ENCODE measurements at places on chromosomes 13 and 19.

- DNase-seq: peak; percentile 66
Measured at GRCh38 chr19:10226376-10227025, 4.6 kb downstream of the S1PR2 start.

DNA sequence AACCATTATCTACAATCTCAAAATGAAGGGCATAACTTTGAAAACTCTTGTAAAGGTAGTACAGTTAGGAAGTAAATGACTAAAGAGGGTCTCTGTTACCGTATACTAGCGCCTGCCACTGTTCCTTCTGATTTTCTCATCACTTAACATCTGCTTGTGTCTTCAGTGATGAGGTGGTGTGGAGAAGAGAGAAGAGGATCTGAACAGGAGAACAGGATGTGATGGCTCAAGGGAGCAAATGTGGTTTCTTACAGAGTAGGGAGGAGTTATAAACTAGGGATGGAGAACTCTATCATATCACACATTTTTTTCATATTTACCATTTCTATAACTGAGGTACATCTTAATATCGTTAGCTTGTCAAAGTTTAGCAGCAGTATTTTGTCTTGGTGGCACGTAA is 1.1 kb downstream of the KCTD4 start:
- DNase-seq: no peak

DNA sequence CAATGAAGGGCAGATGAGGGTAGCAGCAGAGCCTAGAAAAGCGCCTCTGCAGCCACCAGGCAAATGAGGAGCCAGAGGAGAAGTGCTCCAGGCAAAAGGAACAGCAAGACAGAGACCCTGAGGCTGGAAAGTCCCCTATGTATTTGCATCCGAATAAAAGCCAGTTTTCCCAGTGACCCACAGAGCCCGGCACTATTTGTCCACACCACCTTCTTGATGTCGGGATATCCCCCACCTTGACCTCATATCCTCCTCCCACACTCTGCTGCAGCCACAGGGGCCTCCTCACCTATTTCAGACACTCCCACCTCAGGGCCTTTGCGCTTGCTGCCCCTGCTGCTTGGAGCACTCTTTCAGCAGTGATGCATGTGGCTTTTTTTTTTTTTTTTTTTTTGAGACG is 6.6 kb downstream of the ATG4D start:
- DNase-seq: no peak

DNA sequence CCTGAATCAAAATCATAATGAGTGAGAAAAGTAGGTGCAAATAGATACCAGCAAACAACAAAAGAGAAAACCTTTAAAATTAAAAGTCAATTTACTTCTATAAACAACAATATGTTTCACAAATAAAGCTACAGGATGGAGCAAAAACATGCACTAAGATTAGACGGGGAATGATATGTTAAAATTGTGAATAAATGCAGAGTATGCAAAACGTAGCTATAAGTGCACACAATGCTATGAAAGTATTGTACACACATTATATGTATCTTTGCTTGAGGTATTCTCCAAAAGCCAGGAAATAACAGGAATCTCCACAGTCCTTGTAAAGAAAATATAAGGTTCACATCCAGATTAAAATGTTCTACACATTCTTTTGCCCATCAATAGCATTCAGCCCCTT is 523.9 kb downstream of the EFNB2 start:
- no peak for DNase-seq

GRCh38 chr19:34310494-34310981 is 54.5 kb upstream of the GPI start:
- no peak for DNase-seq

GRCh38 chr13:31011193-31011860 is 78.9 kb downstream of the TEX26 start:
- DNase-seq: no peak

GRCh38 chr13:47076500-47076899 is 179.6 kb upstream of the HTR2A start:
- no peak for DNase-seq

DNA sequence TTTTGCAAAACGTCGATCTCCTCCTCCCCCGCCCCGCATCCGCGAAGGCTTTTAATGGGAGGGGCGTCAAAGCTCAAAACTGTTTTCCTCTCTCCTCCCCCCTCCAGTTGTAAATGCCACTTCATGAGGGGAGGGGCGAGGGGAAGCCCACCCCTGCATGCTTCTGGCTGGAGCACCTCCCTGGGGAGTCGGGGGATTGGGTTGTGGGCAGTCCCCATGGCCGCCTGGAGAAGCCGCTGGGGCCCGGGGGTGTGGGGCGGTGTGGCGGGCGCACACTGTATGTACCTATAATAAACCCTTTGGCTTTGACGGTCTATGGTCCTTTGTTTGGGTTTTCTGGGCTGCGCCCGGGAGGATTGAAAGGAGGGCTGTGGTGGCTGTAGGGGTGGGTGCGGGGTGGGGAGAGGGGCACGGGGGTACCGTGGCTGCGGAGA is 505 bp upstream of the SHKBP1 start:
- no peak for DNase-seq

DNA sequence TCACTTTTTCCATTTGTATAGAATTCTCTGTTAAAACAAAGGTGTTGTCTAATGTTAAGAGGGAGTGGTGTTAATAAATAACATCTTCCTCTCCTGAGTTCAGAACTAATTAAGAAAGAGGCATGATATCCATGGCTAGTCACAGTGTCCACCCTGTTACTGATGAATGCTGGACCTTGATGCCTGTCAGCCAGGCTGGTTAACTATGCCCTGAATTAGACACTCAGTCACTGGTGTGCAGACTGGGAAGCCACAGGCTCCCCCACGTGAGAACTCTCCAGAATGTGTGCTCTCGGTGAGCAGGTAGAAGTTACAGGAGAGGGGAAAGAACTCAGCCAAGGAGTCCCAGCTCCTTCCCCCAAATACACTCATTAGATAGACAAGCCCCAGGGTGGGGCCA is 56.1 kb upstream of the RNF113B start:
- no peak for DNase-seq

DNA sequence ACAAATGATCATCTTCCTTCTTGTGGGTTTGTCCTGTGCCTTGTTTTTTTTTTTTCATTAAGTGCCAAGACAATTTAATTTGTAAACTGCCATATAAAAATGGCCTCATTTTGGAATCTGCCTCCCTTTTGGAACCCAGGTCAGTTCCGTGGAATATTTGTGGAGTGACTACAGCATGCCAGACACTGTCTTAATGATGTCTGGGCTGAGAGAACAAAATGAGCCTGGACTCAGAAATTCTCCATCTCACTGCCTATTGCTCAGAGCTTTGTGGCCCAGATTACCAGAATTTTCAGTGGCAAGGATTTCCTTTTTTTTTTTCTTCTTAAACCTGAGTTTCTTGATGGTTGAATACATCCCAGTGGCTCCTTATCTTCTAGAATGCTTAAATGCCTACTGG is 340.6 kb downstream of the ENOX1 start:
- no peak for DNase-seq

DNA sequence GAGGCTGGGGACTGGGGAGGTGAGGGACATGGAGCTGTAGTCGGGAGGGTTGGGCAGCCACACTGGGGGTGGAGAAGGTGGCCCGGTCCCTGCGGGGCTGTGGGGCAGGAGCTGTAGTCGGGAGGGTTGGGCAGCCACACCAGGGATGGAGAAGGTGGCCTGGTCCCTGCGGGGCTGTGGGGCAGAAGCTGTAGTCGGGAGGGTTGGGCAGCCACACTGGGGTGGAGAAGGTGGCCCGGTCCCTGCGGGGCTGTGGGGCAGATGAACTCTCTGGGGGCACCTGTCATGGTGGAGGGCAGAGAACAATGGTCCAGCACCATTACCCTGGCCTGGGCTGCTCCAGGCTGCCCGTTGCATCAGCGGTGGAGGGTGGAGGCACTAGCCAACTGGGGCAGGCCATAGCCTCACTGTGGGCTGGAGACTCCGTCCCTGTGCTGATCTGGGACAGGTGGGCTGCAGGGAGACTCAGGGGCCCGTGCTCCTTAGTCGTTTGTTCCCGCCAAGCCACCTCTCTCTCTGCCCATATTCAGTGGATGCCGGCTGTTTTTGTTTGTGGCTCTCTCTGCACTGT is 51.4 kb downstream of the ATP11A start:
- DNase-seq: no peak

GRCh38 chr13:95822303-95822702 is 145.4 kb downstream of the DNAJC3 start:
- DNase-seq: no peak

- DNase-seq: no peak
Measured at GRCh38 chr13:39538816-39539790, 63.9 kb downstream of the LHFPL6 start.

DNA sequence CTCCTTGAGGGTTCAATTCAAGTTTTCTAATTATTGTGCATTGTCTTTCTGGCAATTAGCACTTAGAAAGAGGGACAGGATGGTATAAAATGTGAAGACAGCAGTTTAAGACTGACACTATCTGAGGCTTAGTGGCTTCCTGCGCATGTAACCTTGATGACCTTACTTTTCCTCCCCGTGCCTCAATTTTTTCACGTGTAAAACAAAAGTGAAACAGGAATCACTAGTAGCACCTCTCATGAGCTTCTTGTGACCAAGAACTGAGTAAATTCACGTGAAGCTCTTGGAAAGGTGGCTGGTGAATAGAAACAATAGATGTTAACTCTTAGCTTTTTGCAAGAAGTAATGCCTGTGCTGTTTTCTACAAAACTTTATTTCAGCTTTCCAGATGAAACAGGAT is 233.9 kb downstream of the LMO7 start:
- no peak for DNase-seq

DNA sequence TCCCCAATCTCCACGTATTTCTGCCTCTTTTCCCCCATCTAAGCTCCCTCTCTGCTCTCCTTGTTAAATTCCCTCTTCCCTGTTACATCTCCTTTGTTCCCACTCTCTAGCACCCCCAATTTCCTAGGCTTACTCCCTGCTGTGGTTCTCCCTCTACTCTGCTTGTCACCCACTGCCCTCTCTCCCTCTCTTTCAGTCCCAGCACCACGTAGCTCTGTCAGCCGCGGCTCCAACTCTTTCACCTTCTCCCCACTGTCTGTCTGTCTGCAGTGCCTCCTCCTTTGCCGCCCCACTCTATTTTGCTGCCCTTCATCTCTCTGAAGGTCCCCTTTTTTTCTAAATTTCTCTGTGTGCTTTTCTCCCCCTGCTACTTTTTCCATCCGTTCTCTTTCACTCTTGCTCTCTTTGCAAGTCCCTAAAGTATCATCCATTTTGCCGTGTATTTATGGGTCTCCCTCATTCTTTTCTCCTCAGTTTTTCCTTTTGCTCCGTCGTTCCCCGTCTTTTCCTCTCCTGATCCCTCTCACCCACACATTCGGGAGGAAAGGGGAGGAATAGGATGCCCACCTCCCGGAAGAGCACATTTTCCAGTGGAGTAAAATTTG is 937 bp downstream of the ZNF841 start:
- DNase-seq: no peak

- no peak for DNase-seq
Measured at GRCh38 chr13:90594681-90595080, 752.8 kb upstream of the MIR17HG start.

GRCh38 chr13:45775401-45775963 is 73.4 kb downstream of the CBY2 start:
- DNase-seq: no peak

GRCh38 chr19:10074153-10074552 is 12.0 kb upstream of the SHFL start:
- no peak for DNase-seq

DNA sequence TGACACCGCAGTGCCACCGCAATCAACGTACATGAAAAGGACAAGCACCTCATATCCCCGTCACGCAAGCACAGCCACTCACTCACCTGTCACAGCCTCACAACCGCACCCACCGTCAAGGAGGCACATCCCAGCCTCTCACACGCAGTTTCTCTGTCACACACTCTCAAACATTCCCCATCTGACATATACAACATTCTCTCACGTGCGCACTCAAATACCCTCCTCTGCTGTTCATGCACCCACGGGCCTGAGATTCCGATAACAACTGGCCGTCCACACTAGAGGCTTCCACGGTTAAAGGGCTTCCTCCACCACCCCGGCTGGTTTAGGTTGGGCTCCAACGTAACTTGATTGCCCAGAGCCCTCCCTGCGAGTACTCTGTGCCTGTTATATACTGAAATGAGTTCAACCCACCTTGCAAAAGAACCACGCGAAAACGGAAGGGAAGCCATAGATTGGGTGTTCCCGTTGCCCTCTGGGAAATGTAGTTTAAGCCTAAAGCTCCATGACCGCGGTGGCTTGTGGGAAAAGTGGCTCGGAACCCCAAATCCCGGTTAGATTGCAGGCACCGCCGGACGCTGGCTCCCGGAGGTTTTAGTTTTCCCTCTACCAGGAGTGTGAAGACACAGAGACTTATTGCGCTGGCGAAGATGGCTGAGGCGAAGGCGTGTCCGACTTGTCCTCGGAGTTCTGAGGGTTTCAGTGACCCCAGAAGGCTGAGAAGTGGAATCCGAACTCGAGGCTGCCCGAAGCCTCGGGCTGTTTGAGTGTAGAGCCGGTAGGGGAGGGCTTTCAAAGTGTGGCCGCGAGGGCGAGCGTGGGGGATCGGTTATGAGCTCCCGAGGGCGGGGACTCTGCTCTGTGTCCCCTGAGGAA is at the start of gene ZNF573:
TSS of gene ZNF573 (minus strand) at position 460 of the 879 bp plus-strand sequence. CDS start 5,857 bp downstream, outside the sequence.
- DNase-seq: peak; percentile 84

DNA sequence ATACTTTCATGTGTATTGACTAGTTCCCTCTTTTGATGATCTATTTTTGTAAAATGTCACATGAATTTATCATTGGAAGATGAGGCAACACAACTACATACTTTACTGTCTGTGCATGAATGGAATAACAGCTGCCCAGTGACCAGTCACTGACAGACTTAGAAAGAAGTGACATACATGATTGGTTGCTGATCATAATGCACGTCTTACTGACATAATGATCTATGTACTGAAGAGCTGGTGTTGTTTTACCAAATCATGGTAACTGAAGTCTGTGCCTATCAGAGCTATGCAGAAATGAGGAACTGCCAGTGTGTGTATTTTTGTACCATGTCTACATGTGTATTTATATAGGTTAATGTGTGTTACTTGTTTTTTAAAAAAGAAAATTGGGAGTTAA is 26.5 kb downstream of the GPR18 start:
- no peak for DNase-seq

DNA sequence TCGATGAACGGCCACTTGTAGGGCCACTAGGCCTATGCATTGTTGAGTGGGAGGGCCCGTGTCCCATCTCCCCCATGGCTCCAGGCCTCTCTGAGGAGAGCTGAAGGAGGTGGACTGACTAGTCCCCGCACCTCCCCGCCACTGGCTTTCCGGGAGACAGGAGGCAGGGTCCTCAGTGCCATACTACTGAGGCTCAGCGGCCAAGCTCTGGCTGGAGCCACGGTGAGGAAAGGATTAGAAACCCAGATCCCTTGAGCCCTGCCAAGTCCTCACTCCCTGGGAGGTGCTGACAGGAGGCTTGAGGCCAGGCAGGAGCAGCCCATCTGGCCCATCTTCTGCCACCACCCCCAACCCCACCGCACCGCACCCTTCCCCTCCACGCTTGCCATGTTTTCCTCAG is 29.0 kb downstream of the CCDC8 start:
- DNase-seq: no peak

- DNase-seq: no peak
Measured at GRCh38 chr13:113792886-113793717, 34.1 kb downstream of the TMEM255B start.

DNA sequence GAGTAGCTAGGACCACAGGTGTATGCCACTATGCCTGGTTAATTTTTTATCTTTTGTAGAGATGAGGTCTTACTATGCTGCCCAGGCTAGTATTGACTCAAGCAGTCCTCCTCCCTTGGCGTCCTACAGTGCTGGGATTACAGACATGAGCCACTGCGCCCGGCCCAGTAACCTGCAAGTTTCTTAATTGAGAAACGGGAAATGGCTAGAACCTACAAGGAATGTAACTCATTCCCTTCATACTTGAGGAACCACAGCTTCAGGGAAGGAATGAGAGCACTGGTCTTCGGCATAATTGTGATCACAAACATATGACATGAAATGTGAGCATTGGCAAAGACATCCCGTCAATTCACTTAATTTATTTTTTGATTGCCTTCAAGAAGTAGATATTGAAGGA is 157.0 kb downstream of the KLF5 start:
- DNase-seq: no peak

All from right renal pelvis (tissue), 4 donors.